ENCODE measurements at places on chromosomes 16 and 17.

DNA sequence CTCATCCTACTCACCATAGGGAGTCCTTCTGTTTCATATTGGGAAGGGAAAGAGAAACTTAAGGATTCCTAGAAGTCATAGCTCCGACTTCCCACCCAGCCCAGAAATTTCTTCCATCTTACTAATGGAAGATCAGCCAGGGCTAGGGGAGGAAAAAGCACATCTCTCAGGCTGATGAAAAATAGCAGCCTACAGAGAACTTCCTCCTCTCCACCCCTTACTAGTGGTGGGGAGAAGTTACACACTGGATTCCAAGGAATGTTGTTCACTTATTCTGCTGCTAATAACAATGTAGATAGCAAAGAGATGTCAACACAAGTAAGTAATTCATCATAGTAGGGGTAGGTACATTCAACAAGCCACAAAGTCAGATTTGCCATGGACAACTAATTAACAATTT lies 94.4 kb downstream of the SPACA3 start:
- DNase-seq: no peak

DNA sequence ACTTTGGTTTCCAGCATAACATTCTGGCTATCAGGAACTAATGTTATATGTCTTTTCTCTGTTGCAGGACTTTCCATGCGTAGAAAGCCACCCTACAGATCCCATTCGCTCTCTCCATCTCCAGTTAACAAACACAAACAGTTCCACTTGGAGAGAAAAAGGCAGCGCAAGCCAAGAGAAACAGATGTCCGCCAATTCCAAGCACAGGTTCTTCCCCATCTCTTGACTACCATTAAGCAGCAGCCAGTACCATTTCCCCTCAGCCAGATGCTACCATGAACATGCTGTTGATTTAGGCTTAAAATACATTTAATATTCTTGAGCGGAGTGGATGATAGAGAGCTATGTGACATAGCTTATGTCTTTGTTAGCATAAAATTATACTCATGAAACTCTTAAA lies 22.4 kb downstream of the CEP95 start:
- no peak for DNase-seq

GRCh38 chr16:55502801-55503366 lies 6.0 kb upstream of the LPCAT2 start:
- DNase-seq: no peak

GRCh38 chr17:34892461-34893249 lies 68.6 kb downstream of the CCT6B start:
- DNase-seq: peak; percentile 82

GRCh38 chr16:82184213-82184612 lies 14.2 kb upstream of the MPHOSPH6 start:
- no peak for DNase-seq

- no peak for DNase-seq
Measured at GRCh38 chr17:57485916-57486881, 229.9 kb downstream of the MSI2 start.

GRCh38 chr17:82977606-82978005 lies 101.8 kb upstream of the METRNL start:
- no peak for DNase-seq

DNA sequence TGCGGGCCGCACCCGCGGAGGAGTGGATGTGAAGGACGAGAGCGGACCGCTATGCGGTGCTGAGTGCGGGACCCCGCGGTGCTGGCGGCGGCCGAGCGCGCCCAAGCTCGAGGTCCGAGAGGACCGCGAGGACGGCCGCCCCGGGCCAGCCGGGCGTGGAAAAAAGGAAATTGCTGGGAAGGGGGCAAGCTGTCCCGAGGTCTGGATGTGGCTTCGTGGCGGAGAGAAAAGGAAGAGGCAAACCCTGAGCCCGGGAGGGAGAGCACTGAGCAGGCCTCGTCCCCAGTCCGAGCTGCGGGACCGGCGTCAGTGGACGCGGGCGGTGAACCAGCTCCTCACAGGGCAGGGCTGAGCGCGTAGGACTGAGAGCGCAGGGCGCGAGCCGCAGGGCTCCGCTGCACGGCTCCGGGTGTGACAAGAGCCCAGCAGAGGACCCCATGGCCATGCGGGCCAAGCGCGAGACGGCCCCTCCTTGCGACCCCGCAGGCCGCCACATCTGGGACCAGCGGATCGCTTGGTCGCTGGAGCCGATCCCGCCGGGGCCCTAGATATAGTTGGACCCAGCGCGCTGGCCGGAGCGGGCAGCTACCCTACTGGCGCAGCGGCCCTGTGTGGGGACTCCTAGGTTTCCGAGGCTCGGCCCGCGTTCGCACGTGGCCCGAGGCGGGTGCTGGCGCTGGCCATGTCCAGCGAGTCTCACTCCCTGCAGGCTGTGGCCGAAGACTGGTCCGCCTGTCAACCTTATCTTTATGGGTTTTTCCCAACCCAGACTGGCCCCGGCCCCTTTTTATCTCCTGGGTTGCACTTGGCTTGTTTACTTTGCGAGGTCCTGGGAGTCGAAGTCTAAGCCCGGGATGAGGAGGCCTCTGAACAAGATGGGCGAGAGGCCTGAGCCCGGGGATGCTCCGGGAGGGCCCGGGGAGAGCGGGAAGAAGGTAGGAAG lies 2.4 kb downstream of the TBX4 start:
- no peak for DNase-seq

- DNase-seq: no peak
Measured at GRCh38 chr17:28372945-28373274, 1.4 kb downstream of the SARM1 start.

GRCh38 chr16:9372934-9373890 lies 281.8 kb downstream of the HAPSTR1 start:
- no peak for DNase-seq

- no peak for DNase-seq
Measured at GRCh38 chr16:75081179-75081859, 35.3 kb downstream of the LDHD start.

All from hematopoietic multipotent progenitor cell treated with erythropoietin and hydrocortisone succinate and interleukin-3 and kit ligand, for 4 days (in vitro differentiated cells).